ENCODE measurements at places on chromosomes 2 and 18.

- peak; percentile 62 for DNase-seq
These were observed 111.3 kb downstream of the HDAC4 start for GRCh38 chr2:239289545-239289944.

- no peak for DNase-seq
These were observed 39.7 kb downstream of the UBE2F start for GRCh38 chr2:238006510-238006909.

- DNase-seq = no peak
These were observed 42.7 kb downstream of the ODC1 start for GRCh38 chr2:10405448-10405847.

- DNase-seq = no peak
These were observed 440.1 kb downstream of the ZEB2 start for GRCh38 chr2:144079803-144080202.

GRCh38 chr2:9745153-9745899 lies 97.9 kb upstream of the TAF1B start:
- no peak for DNase-seq

- DNase-seq = peak; percentile 49
These were observed 657 bp downstream of the ATP8B1 start for GRCh38 chr18:57802213-57803102.

DNA sequence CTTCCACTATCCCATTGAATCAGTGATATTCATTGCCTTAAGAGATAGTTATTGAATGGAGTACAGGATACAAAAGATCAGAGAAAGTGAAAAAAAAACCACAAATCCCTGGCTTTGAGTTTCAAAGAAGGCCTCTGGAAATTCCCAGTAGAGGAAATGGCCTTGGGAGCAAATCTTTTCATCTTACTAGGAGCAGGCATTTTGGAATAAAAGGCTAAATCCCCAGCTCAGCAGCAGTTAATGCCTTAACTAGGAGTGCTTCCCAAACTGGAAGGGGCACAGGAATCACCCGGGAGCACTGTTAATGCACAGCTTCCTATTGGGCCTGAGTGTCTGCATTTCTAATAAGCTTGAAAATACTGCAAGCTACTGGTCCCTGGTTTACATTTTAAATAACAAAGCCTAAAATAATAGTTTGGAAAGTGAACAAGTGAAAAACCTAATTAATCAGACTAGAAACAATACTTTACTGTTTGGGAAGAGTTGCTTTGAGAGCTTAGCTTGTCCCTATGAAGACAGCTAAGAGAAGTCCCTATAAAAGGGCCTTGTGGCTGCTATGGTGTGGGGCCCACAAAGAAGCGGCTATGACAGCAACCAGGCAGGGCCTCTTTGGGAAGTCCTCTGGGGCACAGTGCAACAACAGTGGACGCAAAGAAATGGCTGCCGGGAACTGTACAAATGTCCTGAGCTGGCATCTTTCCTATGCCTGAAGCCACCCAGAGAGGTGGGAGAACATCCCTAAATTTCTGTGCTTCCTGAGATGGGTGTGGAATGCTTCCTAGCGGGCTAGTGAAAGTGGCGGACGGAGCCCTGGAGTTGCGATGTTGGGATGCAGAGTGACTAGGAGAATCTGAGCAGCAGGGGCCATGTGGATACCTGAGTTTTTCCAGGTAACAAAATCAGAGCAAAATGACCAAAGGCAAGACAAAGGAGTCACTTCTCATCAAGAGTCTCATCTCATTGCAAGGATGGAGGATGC lies 117.1 kb upstream of the KLHL14 start:
- no peak for DNase-seq

DNA sequence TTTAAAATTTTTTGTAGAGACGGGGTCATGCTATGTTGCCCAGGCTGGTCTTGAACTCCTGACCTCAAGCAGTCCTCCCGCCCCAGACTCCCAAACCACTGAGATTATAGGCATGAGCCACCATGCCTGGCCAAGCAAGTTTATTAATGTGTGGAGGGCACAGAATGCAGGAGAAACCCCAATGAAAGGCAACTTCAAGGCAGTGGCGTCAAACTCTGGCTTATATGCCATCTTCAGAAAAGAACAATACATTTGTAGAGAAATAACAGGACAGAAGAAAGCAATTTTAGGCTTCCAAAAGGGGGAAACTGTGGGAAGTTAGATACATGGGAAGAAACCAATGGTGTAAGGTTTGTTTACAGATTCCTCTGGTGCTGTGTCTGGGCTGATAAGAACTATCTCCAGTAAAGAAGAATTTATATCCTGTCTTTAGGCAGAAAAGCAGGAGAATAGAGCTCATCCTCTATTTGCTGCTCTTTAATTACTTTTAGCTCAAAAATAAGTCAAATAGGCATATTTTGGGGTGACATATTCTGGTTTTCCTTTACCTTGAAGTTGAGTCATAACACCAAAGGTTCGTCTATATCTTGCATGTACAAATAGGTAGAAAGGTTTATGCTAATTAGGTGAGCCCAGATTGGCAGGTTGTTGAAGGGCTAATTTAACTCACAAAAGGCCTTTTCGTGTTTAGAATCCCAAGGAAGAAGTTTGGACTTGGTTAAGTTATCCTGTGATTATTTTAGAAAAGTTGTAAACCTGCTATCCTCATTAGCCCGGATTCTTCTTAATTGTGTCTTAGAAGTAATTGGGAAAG lies 26.0 kb upstream of the TMEM214 start:
- DNase-seq = no peak

- no peak for DNase-seq
These were observed 1355.1 kb upstream of the ZEB2 start for GRCh38 chr2:145875016-145875415.

GRCh38 chr2:241443486-241444223 lies 64.7 kb downstream of the STK25 start:
- peak; percentile 85 for DNase-seq

GRCh38 chr2:219331560-219332213 lies 857 bp downstream of the RESP18 start:
- peak; percentile 70 for DNase-seq

DNA sequence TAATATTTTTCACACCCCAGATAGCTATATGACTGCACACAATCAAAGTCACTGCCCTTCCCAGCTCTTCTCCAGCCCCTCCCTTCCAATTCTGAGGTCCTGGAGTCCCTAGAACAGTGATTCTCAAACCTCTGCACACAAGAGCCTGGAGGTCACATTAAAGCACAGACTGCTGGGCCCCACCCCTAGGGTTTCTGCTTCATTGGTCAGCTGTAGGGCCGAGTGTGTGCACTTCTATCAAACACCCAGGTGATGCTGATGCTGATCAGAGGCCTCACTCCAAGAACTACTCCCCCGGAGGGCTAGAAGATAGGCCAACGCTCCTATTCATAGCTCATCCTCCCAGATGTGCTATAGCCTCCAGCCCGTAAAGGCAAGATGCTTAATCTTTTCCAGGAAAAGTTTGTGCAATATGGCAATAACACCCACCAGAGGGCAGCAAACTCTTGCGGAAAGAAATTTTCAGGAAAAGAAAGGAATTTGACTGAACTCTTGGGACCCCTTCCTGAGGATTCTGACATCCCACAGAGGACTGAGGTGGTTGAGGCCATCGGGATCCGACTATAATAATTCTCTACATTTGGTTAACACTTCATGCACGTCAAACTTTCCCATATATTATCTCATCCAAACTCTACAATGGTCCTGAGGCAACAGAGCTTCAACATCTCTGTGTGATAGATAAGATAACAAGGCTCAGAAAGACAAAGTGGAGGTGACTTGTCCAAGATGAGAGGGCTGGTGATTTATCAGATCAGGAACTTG lies 194.2 kb upstream of the PKDCC start:
- DNase-seq = no peak

DNA sequence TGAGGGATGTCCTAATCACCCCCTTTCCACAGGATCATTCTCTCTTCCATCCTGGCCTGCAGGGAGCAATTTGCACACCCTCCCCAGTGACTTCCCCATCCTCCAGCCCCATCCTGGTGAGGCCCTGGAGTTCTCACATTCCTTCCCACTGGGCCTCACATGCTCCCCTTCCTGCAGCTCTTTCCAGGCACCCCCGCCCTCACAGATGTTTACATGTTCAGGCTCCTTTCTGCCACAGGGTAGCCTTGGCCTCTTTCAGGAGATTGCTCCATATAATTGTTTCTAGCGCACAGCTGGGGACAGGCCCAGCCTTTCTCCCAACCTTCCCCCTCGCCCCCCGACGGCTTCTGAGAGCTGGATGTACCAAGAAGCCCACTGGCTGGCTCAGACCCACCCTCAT lies 288.4 kb upstream of the TRIB2 start:
- no peak for DNase-seq

GRCh38 chr2:100809506-100809905 lies 10.4 kb upstream of the NPAS2 start:
- no peak for DNase-seq

GRCh38 chr2:18610090-18610489 lies 20.7 kb upstream of the NT5C1B start:
- DNase-seq = no peak

- no peak for DNase-seq
These were observed 32.6 kb downstream of the PMAIP1 start for GRCh38 chr18:59932401-59932800.

GRCh38 chr18:57771193-57771592 lies 31.9 kb downstream of the ATP8B1 start:
- DNase-seq = no peak

Measured in activated naive CD8-positive, alpha-beta T cell treated with anti-CD3 and anti-CD28 coated beads, Interleukin-2, amount 10 ng/mL, durations not matched to agents 7 days and 5 days (primary cell).